Stimulated activated naive CD4-positive, alpha-beta T cell treated with Interleukin-2 at 50 U/mL for 16 hours (primary cell): ENCODE measurements at places on chromosomes 13 and 19.
A peak's percentile ranks its signal among the peaks of the same experiment; 100 is the strongest.

DNA sequence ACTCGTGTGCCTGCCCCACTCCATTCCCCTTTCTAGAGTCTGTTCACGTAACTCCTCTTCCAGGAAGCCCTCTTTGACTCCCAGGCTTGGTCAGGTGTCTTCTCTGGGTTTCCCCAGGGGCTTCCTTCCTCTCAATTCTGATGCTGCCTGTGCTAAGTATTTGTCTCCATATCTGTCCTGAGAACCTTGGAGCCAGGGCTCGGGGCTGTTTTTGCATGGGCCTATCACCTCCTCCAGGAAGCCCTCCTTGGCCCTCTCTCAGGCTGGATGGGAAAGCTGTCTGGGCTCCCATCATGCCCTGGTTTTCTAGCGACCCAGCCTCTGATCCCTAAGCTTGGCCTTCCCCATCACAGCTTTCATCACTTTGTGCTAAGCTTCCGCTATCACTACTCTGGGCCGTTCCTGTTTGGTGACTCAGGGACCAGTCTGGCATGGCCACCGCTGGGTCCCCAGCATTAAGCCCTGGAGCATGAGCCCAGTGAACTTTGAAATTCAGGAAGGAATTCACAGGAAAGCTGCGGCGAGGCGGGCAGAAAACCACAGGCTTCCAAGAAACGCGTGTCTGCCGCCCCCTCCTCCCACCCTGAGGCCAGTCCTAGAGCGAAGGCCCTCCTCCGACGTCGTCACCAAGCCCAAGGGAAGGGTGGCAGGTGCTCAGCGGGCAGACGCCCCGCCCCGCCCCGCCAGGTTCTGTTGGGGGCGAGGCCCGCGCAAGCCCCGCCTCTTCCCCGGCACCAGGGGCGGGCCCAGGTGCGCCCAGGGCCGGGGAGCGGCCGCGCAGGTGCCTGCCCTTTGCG is 486 bp upstream of the SPINT2 start:
- DNase-seq: peak; percentile 59

DNA sequence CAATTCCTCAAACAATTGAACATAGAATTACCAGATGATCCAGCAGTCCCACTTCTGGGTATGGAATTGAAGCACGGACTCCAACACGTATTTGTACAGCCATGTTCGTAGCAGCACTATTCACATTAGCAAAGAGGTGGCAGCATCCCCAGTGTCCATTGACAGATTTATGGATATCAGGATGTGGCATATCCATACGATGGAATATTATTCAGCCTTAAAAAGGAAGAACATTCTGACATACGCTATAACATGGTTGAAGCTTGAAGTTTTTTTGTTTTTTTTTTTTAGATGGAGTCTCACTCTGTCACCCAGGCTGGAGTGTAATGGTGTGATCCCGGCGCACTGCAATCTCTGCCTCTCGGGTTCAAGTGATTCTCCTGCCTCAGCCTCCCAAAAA is 220.6 kb downstream of the ZIC5 start:
- DNase-seq: no peak

- DNase-seq: no peak
Measured at GRCh38 chr19:31841755-31842154, 492.5 kb upstream of the TSHZ3 start.

GRCh38 chr19:35247526-35248309 is 1.1 kb upstream of the LSR start:
- DNase-seq: peak; percentile 61

DNA sequence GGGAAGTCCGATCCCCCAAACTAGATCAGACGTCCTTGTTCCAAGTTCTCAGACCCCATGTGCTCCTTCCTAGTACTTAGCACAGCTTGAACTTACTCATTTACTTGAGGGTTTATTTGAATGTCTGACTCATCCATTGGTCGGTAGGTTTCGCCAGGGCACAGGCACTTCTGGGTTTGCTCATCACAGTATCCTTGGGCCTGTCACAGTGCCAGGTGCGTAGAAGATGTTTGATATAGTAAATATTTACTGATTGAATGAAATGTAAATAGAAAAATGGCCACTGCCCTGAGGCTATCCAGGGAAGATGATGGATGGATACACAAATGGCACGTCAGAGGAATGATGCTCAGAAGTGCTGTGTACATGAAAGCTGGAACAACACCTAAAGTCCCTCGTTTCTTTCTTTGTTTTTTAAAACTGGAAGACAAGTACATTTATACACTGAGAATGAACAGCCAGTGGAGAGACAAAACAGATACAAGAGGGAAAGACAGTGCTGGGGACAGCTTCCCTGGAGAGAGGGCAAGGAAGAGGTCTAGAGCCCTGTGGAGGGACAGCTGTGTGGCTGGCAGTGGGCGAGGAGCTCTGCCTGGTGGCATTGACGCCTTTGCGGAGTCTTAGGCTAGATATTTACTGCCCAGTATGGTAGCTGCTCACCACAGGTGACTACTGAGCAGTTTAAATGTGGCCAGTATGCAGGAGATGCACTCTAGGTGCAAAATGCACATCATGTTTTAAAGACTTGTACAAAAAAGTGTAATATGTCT is 31.2 kb upstream of the KL start:
- DNase-seq: no peak

DNA sequence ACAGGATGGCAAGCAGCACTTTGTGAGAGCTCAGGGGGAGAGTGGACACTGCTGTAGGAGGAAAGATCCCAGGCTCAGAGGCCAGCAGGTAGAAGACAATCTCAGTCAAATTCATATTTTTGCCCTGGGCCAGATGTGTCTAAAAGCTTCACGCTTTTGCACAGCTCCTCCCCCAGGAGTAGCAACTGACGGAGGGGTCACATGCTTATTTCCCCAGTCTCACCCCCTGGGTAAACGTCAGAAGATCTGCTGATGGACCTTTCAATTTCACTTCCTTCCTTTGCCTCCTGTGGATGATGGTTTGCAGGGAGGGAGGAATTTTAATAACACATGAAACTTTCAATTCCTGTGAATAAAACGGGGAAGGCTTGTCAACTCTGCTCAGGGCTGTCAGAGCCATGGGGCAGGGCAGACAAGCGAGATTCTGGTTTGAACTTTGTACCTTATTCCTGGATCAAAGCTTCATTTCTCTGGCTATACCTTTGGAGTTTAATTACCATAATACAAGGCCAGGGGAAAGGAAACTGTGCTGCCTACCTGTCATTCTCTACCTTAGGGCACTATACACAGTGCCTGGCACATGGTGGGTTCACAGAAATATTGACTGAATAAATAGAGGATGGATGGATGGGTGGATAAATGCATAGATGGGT is 41.0 kb downstream of the POU4F1 start:
- no peak for DNase-seq

- no peak for DNase-seq
Measured at GRCh38 chr13:48559638-48560320, 26.9 kb upstream of the RCBTB2 start.

GRCh38 chr19:12596485-12596884 is 14.1 kb downstream of the ZNF490 start:
- no peak for DNase-seq

DNA sequence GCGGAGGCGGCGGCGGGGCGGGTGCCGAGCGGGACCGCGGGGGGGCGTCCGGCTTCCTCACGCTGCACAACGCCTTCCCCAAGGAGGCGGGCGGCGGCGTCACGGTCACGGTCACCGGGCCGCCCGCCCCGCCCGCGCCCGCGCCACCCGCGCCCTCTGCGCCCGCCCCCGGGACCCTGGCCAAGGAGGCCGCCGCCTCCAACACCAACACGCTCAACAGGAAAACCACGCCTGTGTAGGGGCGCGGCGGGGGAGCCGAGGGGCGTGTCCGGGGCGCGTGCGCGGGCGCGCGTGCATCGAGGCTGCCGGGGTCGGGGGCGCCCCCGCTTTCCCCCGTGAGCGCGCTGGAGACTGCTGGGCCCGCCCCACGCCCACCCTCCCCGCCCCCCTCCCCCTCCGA is 8.8 kb upstream of the CACNG6 start:
- no peak for DNase-seq

GRCh38 chr13:47865883-47866282 is 135.2 kb downstream of the SUCLA2 start:
- no peak for DNase-seq

DNA sequence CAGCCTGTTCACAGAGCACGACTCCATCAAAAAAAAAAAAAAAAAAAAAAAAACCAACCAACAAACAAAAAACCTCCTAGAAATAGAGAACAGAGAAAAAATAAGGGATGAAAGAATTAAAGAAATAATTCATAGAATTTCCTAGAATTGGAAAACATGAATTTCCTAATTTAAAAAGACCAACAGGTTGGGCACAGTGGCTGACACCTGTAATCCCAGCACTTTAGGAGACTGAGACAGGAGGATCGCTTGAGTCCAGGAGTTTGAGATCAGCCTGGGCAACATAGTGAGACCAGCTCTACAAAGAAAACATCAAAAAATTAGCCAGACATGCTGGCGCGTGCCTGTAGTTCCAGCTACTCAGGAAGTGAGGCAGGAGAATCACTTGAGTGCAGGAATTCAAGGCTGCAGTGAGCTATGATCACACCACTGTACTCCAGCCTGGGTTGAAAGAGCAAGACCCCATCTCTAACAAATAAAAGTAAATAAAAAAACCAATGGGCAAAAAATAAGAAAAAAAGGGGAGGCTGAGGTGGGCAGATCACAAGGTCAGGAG is 6.5 kb downstream of the SPART start:
- DNase-seq: no peak

DNA sequence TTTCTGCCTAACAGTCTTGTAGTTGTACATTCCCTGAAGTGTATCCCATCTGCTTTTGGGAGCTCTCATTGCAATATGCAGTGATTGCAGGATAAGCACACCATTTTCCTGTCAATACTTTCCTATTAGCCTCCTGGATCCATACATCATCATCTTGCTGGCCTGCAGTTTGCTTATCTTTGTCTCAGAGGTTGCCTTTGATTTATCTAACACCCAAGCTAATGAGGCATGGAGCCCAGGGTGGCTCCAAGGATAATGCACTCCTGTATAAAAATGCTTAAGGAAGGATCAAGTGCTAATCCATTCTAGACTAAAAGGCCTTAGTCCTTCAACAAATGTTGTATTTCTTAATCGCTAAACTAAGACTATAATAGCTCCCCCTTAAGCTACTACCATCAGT is 161.6 kb upstream of the OBI1 start:
- DNase-seq: no peak

DNA sequence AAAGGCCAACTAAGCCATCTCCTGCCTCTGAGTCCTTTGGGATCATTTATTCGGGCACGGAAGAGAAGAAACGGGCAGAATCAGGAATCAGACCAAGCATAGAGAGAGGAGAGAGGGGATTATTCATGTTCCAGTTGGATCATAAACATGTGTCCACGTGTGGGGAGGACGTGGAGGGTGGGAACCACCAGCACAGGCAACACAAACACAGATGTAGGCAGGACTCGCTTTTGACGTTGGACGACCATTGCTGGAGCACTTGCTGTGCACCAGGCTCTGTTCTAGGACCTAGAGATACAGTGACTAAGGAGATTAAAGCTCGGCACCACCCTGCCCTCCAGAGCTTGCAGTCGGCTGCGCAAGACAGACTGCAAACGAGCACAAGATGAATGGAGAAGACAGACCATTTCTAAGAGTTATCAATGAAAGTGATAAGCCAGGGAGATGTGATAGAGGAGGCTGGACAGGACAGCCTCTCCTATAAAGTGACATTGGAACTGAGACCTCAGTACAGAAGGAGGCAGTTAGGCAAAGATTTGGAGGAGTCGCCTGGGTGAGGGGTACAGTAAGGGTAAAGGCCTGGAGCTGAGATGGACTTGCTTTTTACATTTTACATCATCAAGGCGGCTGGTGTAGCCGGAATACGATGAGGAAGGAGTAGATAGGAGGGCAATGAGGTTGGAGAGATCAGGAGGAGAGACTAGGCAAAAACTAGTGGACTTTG is 716 bp downstream of the SH2D3A start:
- DNase-seq: no peak

DNA sequence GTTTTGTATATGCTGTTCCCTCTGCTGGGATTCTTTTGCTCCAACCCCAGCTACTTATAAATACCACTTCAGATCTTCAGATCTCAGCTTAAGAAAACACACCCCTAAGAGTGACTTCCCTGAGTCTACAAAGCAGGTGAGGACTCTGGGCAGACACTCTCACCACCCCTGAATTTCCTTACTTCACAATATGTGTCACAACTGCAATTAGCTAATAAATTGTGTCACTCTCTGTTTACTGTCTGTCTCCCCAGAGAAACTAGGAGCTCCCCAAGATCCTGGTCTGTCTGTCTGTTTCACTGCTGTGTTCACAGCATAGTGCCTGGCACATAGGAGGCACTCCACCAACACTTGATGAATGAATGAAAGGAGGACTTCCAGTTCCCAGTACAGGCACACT is 14.4 kb downstream of the CEBPA start:
- no peak for DNase-seq

- DNase-seq: peak; percentile 12
Measured at GRCh38 chr13:46387064-46387851, at the start of gene RUBCNL. RUBCNL (minus strand) TSS chr13:46387252; CDS start chr13:46372475, 14,777 bp downstream.

DNA sequence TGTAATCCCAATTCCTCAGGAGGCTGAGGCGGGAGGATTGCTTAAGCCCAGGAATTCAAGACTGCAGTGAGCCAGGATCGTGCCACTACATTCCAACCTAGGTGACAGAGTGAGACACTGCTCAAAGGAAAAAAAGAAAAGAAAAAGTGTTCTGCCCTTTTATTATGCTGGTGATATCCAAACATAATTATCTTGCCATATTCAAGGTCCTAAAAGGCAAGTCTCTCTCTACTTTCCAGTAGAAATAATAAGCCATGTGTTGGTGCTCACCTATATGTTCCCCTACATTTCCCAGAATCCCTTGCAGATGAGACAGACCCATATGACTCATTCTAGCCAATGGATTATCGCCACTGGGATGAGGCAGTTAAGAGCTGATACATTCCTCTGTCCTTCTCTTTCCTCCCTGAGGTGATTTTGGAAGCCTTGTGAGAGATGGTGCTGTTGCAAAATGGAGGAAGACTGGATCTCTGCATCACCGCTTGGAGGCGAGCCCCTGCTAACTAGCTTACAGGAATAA is 58.3 kb upstream of the MRI1 start:
- DNase-seq: no peak

GRCh38 chr19:55212447-55212846 is 3.1 kb upstream of the PTPRH start:
- DNase-seq: peak; percentile 27

- DNase-seq: no peak
Measured at GRCh38 chr19:15253513-15253912, 21.3 kb upstream of the EPHX3 start.

DNA sequence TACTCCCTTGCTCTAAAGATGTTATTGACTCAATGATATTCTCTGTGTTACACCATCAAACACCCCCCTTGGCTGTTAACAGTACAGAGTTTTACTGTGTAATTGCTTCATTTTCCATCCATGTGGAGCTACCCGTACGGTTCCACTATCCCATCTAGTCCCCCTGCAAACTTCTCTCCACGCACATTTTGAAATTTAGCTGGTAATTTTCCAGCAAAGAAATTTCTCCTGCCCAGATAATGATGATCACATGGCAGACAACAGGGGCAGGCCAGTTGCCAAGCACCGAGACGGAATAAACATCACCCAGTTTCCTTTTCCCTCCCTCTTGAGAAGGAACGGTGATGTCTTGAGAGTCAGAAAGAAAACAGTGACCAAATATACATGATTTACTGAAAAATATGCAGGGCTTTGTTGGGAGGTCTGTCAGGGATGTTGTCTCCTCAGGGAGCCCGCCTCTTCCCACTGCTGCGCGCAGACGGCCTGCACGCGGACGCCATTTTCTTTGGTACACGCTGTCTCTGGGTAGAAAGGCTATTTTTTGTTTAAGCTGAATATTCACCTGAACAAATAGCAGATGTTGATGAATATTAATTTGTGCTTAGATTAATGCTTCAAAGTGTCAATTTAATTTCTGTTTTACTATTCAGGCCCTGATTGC is 109.9 kb downstream of the OLFM4 start:
- DNase-seq: no peak

GRCh38 chr13:56501750-56502149 is 639.0 kb upstream of the PRR20A start:
- DNase-seq: no peak
